ENCODE measurements at places on chromosomes 5 and 9.

DNA sequence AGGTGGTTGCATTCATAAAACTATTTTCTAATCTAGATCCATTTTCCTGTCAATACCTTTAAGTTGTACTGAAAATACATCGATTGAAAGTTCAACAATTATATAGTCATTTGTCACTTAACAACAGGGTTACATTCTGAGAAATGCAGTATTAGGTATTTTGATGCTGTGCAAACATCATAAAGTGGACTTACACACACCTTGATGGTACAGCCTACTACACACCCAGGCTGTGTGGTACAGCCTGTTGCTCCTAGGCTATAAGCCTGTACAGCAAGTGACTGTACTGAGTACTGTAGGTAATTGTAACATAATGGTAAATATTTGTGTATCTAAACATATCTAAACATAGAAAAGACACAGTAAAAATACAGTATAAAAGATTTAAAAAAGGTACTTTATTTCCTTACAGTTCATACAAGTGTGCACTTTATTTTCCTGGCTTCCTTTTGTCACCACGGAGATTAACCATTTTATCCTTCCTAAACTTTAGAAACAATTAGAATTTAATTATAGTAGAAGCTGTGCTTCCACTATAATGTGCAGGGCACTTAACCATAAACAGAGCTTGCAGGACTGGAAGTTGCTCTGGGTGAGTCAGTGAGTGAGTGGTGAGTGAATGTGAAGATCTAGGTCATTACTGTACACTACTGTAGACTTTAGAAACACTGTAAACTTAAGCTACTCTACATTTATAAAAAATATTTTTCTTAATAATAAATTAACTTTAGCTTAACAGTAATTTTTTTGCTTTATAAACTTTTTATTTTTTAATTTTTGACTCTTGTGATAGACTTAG is 42.9 kb upstream of the MEF2C start:
- no peak for DNase-seq

- DNase-seq, result no peak
Measured at GRCh38 chr5:34500236-34500847, 155.8 kb upstream of the RAI14 start.

DNA sequence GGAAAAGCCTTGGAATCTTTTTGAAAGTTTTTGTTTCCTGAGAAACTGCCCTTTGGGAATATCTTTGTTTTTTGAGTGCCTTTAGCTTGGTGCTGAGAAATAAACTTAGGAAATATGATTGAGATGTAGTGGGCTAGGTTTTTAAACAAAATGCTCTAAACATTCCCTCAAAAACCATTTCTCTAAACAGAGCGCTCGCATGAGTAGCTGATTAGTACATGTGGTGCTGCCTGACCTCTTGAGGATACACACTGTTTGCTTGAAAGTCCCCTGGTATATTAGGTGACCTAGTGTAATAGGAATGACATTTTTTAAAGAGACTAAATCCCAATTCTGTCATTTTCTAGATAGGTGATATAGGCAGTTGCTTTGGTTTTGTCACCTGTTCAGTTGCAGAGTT is 132.3 kb downstream of the ADAMTSL1 start:
- no peak for DNase-seq

- no peak for DNase-seq
Measured at GRCh38 chr9:94948567-94949235, 222.2 kb downstream of the AOPEP start.

- no peak for DNase-seq
Measured at GRCh38 chr5:1636981-1637638, 113.3 kb upstream of the LPCAT1 start.

DNA sequence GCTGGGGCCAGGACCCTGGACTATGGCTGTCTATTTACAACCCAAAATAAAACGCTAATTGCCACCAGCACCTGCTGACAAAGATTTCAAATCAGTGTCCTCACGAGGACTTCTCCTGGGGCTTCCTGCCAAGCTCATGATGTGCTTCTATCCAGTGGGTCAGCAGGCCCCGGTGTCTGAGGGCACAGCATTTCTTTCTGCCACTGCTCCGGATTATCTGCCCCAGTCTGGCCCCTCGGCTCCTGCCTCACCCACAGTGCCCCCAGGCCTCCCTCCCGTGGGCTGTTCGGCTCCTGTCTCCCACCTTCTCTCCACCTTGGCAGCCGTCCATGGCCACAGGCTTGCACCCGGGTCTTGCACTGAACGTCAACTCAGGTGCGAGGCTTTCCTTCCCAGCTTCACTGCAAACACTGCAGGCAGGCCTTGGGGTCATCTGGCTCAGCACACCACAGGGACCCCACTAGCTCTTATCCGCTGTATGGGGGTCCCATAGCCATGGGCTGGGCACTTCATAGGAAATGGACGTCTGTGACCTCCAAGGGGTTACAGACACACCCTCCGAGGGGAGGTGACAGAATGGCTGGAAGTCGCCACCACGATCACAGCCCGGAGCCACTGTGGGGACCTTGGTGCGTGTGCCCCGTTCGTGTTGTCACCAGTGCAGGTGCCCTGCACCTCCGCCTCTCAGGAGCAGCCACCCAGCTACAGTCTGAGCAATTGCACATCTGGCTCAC is 43.8 kb upstream of the FCN1 start:
- no peak for DNase-seq

DNA sequence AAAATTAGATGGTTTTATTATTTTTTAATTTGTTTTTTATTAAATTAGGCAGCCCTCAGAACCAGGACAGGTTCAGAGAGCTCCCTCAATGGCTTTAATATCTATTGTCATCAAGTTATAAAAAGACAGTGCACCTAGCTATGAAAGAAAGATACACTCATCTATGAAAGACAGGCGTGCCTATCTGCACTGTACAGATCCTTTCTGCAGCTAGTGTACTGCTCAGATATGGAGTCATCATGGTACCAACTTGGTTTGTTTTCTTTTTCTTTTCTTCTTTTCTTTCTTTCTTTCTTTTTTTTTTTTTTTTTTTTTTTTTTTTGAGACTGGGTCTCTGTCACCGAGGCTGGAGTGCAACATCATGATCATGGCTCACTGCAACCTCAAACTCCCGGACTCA is 54.8 kb upstream of the GPBP1 start:
- DNase-seq, result no peak

- peak; percentile 1 for DNase-seq
Measured at GRCh38 chr9:34185778-34186551, 7.1 kb downstream of the UBAP1 start.

GRCh38 chr5:73095564-73096238 is 24.7 kb upstream of the TMEM171 start:
- DNase-seq, result no peak

DNA sequence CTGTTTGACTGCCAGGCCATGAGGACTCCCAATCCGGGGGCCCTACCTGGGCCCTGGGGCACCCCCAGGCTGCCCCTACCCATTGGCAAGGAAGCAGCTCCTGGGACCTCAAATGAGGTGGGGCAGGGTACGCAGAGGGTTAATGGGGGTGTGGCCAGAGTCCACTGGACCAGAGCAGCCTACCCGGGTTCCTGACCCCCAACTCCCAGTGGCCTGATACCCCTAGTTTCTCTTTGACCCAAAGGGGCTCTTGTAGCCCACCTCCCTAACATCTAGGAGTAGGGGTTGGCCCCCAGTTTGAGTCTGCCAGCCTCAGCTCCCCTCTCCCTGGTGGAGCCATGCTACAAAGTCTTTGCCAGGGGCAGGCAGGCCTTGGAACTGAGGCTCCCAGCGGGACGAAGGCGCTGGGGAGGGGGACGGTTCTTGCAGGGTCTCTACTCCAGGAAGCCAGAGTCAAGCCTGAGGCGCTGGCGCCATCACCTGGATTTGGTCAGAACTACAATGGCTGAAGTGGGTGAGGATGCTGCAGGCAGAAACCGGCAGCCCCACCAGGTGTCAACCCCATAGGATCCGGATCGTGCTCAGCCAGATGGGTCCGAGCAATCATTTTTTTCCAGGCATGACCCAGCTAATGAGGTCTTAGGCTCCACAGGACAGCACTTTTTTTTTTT is 8.4 kb upstream of the CERCAM start:
- peak; percentile 74 for DNase-seq

DNA sequence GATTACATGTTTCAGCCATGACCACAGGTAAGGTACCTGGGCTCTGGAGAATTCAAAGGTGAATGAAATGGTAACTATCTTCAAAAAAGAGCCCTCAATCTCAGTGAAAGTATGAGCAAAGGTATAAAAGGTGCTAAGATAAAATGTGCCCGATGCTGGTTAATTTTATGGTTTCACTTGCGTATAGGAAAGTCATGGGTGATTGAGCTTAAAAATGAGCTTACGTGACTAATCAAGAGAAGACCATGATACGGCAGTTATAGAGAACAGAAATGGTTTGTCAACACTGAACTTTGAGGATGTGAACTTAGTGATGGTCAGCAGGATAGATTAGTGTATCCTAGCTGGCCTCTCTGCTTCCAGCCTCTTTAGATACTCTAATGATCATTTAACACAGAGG is 320.1 kb downstream of the DEPDC1B start:
- DNase-seq, result no peak

DNA sequence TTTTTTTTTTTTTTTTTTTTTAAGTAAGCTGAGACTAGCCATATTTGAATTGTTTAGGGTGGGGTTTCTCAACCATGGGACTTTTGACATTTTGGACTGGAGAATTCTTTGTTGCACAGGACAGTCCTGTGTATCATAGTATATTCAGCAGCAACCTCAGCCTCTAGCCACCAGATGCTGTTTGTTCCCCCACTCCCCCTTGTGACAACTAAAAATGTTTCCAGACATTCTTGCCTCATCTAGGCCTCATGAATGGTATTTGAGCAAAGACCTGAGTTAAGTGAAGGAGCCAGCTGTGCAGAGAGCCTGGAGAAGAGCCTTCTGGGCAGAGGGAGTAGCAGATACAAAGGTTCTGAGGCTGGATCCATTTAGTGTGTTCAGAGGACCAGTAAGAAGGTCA is 155.9 kb downstream of the SGCD start:
- no peak for DNase-seq

DNA sequence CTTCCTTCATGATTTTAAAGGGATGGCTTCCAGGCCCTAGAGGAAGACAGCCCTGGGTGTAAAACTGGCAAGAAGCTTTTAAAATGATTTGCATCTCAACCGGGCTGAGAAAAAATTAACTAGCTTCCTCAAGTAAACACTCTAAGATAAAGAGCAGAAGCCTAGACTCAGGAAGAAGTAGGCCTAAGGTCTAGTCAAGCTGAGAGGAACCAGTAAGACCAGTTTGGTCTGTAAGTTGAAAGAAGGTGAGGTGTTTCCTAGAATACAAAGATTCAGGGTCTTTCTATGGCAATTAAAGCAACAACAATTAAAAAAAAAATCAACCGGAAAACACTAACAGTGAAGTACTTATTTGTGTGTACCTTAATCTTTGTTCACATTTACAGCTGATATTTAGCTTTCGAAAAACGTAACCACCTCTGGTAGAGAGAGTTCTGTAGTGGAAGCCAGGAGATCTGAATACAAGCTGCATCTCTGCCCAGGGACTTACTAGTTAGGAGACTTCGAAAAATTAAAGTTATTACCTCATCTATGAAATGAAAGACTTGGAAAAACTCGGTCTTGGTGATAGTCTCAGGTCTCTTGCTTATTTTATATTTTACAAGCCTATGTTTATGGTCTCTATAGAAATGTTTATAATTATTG is 75.7 kb downstream of the TUSC1 start:
- DNase-seq, result peak; percentile 5

DNA sequence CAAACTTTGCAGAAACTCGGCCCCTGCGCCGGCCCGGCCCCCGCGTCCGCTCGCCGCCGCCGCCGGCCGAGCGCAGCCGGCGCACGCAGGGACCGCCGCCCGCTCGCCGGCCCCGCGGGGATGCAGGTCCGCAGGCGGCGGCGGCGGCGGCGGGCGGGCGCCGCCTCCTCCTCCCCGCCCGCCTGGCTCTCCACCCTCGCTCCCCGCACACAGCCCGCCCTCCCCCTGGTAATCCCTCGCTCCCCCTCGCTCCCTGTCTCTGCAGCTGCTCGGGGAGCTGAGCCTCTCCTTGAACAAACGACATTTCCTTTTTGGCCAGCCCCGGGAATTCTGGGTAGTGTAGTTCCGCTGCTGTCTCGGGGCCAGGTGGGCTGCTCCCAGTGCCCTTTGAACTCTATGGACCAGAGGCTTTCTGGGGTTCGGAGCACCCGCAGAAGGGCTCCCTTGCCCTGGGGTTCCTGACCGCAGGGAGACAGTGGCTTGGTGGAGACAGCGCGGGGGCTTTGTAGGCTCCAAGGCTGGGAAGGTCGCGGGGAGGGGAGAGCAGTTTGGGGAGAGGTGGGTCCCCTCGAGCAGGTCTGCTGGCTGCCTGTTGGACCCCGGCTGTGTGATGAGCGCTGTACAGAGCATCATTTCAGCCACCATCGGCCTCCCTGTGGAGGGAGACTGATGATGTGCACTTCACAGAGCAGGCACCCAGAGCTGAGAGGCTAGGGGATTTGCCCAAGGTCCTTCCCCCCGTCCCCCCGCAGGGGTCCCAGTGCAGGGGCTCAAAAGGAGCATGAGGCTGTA is 1.8 kb upstream of the FAM78A start:
- DNase-seq, result peak; percentile 91

- no peak for DNase-seq
Measured at GRCh38 chr9:36088020-36088419, 48.5 kb upstream of the GLIPR2 start.

DNA sequence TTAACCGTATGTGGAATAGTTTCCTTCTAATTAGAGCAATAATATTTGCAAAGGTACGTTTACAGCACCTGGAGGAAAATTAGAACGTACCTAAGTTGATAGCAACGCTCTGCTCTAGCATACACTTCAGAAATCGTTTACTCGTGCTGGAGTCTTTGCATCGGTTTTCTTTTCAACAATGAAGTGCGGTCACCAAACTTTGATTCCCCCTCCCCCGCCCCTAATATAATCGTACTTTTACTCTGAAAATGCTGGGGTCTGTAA is 506 bp downstream of the ADAMTS19 start:
- peak; percentile 9 for DNase-seq

DNA sequence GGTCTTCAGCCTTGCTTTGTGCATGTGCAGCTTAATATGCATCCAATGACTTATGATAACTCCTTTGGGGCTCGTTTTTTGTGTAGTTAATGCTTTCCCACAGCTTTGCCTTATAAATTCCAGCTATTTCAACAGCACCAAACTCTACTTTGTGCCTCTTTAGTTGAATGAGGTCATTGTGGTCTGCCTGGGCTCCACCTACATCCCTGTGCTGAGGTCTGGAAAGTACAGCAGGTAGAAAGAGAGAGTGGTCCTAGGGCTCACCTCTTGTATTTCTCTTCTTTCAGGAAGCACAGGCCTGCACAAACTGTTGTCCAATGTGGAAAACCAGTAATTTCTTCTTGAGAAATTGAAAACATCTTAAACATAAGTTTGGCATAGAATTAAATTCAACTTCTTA is 167.2 kb downstream of the XRCC4 start:
- DNase-seq, result no peak

DNA sequence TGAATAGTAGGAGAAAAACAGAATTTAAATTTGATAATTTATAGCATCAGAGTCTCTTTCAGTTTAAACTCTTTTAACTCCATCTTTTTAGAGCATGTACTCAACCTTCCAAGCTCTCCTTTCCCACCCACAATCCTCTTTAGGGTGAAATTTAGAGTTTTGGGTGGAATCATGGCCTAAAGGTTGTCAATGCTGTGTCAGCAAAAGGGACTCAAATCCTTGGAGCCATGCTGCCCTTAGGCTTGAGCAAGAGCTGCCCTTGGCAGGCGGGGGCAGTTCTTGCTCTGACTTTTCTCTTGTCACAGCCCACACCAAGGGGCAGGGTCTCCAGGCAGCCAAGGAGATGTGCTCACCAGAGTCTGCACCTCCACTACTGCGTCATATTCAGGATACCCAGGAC is 102.4 kb downstream of the MTX3 start:
- no peak for DNase-seq

- no peak for DNase-seq
Measured at GRCh38 chr5:41048986-41049385, 22.2 kb downstream of the MROH2B start.
